T-cell (primary cell): ENCODE measurements at places on chromosomes 6 and 20.

- DNase-seq, result peak; percentile 12
Measured at GRCh38 chr6:148972481-148972880, 225.7 kb downstream of the UST start.

- DNase-seq, result no peak
Measured at GRCh38 chr6:3131695-3132094, 13.2 kb downstream of the BPHL start.

- DNase-seq, result no peak
Measured at GRCh38 chr6:54481091-54481490, 172.8 kb downstream of the TINAG start.

DNA sequence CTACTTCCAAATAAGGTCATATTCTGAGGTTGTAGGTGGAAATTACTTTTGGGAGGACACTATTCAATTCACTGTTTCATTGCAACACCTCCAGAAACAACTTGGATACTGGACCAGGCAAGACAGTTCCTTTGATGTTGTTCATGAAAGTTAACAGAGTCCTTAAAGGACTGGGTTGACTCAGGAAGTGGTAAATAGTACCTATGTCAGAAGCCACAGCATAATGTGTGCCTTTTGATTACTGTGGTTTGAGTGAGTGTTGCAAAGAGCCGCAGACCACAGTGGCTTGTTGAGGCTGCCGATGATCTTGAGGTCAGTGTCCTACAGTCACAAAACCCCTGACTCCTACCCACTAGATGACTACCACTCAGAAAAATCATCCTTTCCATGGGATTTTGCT lies 10.9 kb downstream of the IL20RA start:
- peak; percentile 41 for DNase-seq

DNA sequence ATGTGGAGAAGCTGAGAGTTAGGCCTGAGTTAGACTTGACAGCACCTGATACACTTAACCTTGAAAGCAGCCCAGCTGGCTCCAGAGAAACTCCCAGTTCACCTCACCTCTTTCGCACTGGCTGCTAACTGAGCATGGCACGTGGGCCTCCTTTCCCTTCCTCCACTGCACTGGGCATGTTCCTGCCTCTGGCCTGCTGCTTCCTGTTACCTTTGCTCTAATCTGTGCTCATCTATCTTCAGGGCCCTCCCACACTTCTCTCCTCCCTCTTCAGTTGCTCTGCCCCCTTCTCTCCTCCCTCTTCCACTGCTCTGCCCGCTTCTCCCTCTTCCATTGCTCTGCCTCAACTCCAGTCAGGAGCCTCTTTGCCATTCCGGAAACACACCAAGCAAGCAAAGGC lies 13.7 kb upstream of the UBE2V1 start:
- no peak for DNase-seq

DNA sequence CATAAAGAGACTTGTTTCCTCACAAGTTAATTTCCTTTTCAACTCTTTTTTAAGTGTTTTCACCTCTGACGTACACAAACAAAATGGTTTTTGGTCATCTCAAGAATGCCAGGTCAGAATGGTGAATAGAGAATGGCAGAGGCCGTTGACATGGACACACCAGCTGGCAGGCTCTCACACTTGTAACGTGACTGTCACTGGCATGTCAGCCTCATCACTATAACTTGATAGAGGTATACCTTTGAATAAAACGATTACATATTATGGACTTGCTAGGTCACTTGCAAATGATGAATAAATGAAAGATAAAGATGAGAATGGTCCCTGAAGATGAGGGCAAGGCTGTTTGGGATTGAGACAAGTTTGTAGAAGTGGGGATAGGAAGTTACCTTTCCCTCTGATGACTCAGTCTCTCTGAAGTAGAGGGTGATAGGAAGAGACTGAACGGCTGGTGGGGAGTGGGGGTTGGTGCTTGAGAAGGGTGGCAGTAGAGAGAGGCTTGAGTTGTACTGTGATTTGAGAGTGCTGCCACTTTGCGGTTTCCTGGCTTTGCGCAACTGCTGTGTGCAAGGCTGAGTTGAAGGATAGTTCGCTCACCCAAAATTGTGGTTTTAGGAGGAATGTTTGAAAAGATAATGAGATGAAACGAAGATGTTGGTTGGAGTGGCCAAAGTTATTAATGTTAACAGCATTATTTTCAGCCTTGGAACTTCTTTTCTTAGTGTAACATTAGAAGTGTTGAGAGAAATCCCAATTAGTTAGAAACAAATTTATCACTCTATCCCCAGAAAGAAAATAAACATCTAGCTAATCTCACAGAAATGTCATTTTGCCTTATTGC lies 30.3 kb downstream of the TBPL1 start:
- DNase-seq, result peak; percentile 43

GRCh38 chr20:54557806-54558590 lies 82.6 kb downstream of the DOK5 start:
- DNase-seq, result no peak

GRCh38 chr20:32964575-32964974 lies 39.7 kb downstream of the SUN5 start:
- no peak for DNase-seq

DNA sequence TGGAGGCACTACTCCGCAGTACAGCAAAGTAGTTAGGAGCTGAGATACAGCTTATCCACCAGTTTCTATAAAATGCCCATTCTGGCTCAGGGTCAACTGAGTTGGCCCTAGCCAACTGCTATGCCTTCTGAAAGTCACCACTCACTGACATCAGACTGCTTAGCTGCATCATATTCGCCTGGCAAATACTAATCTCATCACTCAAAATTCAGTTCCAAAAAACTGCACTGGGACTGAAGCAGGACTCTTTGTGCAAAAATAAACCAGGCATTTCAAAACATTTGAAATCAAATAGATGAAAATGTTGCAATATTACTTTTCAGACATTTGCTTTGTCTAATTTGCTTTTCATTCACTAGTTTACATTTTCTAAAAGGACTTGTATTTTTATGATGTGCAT lies 230.0 kb downstream of the ALDH8A1 start:
- no peak for DNase-seq

GRCh38 chr6:71153755-71154325 lies 134.8 kb upstream of the OGFRL1 start:
- no peak for DNase-seq

- no peak for DNase-seq
Measured at GRCh38 chr6:26600759-26601158, 4.0 kb downstream of the ABT1 start.

- no peak for DNase-seq
Measured at GRCh38 chr20:11110535-11110934, 436.7 kb upstream of the JAG1 start.

GRCh38 chr6:98871821-98872220 lies 37.4 kb downstream of the POU3F2 start:
- DNase-seq, result no peak

DNA sequence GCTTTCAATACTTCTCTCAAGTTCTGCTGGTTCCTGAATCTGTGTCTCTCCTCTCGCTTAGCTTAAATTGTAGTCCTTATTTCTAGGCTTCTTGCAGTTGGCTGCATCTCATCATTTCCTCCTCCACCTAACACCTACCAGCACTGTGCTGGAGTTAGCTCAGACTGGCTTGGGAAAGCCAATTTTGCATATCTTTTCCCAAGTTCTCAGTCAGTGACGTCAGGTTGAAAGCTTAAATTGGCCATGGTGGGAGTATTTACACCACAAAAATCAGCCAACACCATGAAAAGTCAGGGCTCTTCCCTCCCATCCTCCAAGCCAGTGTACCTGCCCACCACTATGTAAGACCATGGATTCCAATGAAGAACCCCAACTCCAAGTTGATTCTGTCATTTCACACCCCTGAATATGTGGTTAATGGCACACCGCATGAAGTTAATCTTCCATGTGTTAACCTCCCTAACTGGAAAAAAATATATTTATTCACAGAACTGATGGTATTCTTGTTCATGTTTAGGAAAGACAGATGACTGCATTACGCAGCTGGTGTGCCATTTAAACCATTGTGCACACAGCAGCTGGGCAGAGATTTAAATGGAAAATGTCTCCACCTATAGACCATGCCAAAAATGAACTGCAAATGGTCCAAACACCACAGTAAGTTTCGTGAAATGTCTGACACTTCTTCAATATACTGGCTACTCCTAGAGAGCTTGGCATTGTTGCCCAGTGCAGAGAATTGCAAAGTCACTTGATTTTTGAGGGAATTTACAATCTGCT lies 274.1 kb upstream of the MAP3K7 start:
- DNase-seq, result no peak

DNA sequence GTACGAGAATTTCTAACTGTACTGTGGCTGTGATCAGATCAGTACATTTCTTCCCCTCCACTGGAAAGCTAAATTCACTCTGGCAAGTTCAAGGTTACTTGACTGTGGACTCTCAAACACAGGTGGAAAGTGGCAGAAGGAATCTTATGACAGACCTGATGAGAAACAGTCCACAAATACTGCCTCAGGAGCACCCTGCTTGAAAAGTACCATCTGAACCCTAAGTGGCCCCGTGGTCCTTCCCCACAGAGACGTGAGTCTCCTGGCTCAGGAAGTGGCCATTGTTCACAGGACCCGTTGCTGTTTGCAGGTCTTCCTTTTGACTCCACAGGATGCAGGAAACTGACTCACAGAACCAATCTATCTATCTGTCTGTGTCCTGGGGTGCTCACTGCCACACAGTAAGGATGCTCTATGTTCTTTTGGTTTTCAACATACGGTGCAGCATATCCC lies 47.5 kb upstream of the NHSL1 start:
- DNase-seq, result no peak

DNA sequence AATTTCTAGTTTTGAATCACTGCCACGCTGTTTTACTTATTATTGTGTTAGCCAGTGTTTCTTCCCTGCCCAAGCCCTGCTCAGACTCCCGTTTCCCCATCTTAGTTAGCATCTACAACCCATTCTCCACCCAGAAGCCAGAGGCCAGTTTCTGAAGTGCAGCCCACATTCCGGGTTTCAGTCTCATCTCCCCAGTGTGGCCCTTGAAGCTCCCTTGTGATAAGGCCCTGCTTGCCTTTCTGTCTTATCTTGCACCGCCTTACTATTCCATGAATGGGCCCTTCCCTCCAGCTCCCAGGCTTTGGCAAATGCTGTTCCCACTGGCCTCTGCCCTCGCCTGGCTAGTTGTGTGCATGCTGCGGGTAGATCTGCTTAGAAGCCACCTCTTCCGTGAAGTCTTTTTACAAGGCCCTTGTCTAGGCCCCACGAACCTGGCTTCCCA lies 41.1 kb downstream of the TOX2 start:
- DNase-seq, result no peak

DNA sequence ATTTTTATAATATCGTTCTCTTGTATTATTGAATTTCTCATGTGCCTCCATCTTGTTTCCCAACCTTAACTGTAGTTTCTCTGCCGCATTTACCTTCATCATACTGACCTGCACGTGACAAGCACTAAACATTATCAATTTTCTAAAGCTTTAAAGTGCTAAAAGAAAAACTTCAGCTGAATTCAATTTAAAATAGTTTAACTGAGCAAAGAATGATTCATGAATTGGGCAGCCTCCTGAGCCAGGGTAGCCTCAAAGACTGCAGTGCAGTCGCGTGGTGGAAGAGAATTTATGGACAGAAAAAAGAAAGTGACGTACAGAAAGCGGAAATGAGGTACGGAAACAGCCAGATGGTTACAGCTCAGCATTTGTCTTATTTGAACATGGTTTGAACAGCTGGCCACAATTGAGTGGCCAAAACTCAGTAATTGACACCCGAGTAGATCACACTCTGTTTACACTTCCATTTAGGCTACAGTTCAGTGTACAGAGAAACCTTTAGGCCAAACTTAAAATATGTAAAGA lies 4.2 kb upstream of the ZDHHC14 start:
- DNase-seq, result no peak

DNA sequence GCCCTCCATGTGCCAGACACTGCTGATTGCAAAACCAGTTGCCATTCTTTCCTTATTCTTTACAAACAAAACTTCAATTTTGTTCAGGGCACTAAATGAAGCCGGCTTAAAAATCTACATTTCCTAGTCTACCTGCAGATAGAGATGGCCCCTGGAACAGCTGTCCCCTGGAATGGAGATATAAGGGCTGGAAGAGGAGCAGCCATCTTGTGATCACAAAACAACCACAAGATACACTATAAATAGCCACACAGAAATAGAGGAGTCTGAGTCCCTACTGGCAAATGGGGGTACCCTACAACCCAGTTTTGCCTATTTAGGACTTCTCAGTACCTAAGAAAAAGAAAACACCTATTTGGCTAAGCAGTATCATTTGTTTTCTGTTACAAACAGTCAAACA lies 115.9 kb upstream of the BEND6 start:
- no peak for DNase-seq

DNA sequence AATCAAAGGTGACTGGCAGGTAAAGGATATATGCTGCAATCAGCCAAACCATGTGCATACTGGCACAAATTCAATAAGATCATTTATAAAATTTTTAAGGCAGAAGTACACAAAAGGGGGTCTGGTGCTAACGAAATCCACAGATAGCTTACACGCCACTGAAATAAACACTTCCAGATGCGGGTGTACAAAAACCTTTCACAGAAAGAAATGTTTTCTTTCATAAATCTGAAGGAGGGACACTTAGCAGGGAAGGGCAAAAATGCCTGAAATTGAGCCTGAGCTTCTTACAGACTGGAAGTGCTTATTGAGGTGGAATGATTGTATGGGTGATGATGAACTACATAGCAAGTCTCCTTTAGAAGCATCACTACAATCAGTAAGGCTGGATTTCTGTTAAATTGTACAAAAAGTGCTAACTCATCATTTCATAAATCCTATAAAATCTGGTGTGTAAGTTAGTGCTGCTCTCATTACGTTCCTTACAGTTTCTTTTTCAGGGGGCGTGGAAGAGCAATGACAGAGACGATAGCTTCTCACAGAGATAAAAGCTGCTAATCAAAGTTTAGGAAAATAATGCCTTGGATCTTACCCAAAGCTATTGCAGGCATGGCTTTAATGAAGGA lies 409.3 kb upstream of the RUNX2 start:
- no peak for DNase-seq

- peak; percentile 58 for DNase-seq
Measured at GRCh38 chr6:132530293-132530974, 7.6 kb upstream of the TAAR9 start.

GRCh38 chr6:36436466-36436865 lies 6.2 kb downstream of the PXT1 start:
- no peak for DNase-seq

GRCh38 chr6:137751768-137752560 lies 115.1 kb upstream of the TNFAIP3 start:
- no peak for DNase-seq

DNA sequence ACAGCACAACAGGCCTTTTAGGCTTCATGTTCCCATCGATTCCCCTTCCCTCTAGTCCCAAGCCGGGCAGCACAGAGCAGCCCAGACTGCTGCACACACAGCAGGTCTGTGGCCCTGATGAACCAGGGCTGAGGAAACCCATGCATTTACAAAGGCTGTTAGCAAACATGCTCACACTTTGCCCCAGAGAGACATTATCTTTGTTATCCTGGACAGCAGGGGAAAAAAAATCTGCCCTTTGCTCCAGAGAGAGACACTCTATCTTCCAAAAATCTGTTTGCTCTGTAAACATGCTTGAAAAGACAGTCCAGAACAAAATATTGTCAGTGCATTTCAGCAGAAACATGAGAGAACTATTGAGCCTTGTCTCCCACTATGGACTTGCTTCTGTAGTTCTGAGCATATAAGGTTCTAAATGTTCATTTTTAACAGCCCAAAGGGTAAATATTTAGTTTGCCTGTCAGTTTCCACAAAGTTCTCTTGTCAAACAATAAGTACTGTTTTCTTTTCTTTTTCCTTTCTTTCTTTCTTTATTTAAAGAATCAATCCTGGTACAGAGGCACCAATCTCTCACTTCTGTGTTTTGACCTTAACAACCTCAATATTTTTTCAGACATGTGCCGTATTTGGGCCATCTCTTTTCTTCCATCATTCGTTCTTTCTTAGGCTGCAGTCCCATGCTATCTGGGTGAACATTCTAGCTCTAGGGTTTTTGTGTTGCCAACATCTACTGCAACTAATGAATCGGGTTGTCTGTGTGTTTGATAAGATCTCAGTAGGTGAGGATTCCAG lies 468.0 kb downstream of the EPM2A start:
- no peak for DNase-seq
